ENCODE measurements at places on chromosomes 6 and 20.
A peak's percentile ranks its signal among the peaks of the same experiment; 100 is the strongest.

- no peak for DNase-seq
Observed at GRCh38 chr20:52318651-52319050, 127.1 kb upstream of the ZFP64 start.

DNA sequence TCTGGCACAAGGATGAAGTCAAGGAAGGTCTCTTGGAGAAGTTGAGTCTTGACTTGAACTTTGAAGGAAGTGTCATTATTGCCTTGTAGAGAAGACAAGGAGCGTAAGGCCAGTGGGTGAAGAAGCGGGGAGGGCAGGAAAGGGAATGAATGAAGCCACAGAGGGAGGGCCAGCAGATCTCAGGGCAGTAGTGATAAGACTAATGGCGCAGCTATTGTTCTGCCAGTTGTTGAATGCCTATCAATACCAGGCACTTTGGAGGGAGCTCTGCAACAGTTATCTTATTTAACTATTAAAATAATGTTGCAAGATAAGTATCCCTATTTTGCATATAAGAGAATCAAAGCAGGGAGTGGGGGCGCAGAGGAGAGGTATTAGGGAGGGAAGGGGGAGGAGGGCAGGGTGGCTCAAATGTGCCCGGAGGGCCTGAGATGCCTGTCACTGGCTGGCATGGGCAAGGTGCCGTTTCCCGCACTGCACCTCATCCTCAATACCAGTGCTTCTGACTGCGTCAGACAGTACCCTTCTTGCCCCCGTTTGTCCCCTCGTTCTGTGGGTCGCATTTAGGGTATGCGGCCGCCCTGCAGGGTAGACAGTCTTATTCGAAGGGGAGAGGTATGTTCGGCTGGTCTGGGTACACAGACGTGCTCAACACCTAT is 109.8 kb downstream of the ZDHHC14 start:
- no peak for DNase-seq

- DNase-seq: no peak
Observed at GRCh38 chr6:75491291-75491690, 2.3 kb downstream of the FILIP1 start.

- no peak for DNase-seq
Observed at GRCh38 chr20:20744170-20744725, 31.8 kb upstream of the RALGAPA2 start.

GRCh38 chr6:25105070-25105925 is 169.5 kb upstream of the RIPOR2 start:
- DNase-seq: no peak

DNA sequence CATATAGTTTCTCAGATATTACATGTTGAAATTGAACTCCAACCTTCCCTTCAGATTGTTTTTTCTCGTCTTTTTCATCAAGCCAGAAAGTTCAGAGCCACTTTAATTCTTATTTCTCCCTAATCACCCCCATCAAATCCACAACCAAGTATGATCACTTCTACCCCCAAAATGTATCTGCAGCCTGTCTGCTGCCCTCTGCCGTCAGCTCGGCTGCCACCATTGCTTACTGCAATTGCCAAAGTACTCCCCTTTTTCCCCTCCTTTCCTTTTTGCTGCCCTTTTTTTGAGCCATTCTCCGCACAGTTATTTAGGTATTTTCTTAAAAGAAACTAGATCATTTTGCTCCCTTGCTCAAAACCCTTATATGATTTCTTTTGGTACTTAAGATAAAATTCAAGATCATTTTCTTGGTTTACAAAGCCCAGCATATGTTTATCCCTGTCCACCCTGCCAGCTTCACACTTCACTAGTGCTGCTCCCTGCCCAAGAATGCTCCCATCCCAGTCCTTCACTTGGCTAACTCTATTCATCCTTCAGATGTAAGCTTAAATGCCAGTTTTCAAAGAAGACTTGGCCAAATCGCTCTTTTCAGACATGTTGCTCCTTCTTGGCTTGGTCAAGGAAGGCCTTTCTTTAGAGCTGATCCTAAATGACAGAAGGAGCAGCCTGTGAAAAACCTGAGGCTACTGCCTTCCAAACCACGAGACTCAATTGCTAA is 63.7 kb downstream of the SH3BGRL2 start:
- DNase-seq: no peak

- DNase-seq: no peak
Observed at GRCh38 chr6:121603486-121603885, 168.0 kb downstream of the GJA1 start.

GRCh38 chr6:116536216-116536621 is 9.3 kb downstream of the TRAPPC3L start:
- peak; percentile 35 for DNase-seq

DNA sequence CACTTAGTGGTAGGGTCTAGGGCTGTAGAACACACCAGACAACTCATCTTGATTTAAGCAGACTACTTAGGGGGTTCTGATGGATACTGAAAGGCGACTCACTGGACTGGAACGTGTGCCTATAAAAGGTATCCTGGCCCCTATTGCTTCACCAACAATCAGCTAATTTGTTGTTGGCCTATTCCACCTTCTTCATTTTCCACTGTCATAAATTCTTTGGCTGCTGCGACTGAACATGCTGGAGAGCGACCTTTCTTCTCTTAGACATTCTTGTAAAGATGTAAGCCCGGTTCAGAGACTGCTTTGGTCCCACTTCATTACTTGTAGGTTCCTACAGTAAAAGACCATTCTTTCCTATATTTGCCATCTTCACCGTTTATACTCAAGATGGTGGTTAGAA is 609.9 kb upstream of the CITED2 start:
- no peak for DNase-seq

DNA sequence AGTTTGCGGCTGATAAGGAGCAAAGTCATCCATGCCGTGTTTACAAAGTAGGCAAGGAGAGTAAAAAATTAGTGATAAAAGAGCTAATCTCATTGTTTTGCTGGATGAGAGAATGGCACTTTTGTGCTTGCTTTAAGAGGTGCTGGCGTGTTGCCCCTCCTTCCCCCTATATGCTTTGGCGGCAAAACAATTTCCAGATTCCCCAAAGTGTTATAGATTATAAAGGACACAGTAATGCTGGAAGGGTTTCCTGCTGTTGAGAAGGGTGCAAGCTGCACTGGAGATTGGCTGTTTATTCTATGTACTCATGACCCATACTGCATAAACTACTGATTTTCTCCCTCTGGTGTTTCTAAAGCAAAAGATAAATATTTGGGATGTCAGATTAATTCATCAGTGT is 338.9 kb upstream of the MAP3K7 start:
- DNase-seq: no peak

- DNase-seq: no peak
Observed at GRCh38 chr6:137872581-137873115, 5.6 kb downstream of the TNFAIP3 start.

- no peak for DNase-seq
Observed at GRCh38 chr6:6586671-6587526, 1.6 kb upstream of the LY86 start.

GRCh38 chr20:20719411-20719810 is 7.0 kb upstream of the RALGAPA2 start:
- DNase-seq: no peak

- DNase-seq: no peak
Observed at GRCh38 chr6:107116931-107117330, 1.6 kb upstream of the BEND3 start.

DNA sequence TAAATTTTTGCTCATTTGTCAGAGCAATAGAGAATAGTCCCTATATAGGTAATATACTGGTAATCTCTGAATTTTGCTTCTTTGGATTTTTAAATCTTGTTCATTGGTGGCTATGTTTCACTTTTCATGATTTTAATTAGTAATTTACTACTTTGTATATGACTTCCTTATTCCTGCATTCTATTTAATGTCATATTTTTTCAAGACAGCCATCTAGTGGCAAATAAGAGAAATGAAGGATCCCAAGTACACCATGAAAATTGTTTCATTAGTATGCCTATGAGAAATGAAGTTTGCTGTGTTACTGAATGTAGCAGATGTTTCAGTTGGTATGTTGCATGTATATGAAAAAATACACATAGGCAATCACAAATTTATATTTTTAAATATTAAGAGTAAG is 82.4 kb downstream of the ZNF292 start:
- DNase-seq: peak; percentile 20

DNA sequence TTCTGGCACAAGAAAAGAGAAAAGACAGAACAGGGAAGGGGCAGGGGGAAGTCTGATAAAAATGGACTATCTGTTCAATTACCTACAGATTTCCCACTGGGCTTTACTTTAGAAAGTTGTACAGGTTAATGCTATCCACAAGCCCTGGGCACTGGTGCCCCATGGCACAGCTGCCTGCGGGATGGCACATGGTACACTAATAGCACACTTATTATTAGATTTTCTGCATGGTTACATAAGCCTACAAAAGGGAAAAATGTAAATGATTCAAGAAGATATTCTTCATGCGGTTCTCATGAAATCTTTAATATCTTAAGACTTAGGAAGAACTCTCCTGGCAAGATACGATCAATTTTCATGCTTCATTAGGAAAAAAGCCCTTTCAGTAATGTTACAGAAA is 137.5 kb downstream of the GMPR start:
- DNase-seq: no peak
